ENCODE measurements at places on chromosomes 3 and 15.

GRCh38 chr15:62791694-62792093, 250.9 kb upstream of the TPM1 start:
- no peak for DNase-seq

GRCh38 chr3:9308298-9308990, 54.4 kb upstream of the THUMPD3 start:
- no peak for DNase-seq

GRCh38 chr3:177591379-177591778, 394.1 kb upstream of the TBL1XR1 start:
- no peak for DNase-seq

GRCh38 chr15:89662893-89663626, 7.8 kb upstream of the KIF7 start:
- DNase-seq, result no peak

DNA sequence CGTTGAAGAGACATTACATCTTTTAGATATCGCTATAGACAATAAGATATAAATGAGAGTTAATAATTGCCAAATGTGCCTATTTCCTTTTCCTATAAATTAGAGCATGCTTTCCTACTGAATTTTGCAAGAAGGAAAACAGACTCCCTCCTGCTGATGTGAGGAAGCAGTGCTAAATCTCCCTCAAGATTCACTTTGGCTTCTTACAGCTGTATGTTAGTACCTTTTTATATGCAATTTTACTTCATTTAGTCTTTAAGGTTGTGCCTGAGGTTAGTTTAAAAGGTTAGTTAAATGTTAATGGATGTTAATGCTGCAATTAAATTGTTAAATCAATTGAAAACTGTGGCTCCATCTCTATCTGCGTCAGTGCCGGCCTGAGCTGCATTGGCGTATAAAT, 728.8 kb downstream of the NR2F2 start:
- no peak for DNase-seq

- peak; percentile 18 for DNase-seq
Observed at GRCh38 chr3:136819392-136819730, 435 bp downstream of the SLC35G2 start.
